ENCODE measurements at places on chromosomes 5 and 9.

GRCh38 chr5:36842087-36842486 lies 34.5 kb upstream of the NIPBL start:
- peaks cover 16% of the 10 kb centered on the region for H3K4me1 ChIP-seq
- no peaks in the 10 kb centered on the region for H3K36me3 ChIP-seq
- no peak overlapping the region for H3K4me3 ChIP-seq
- H3K27me3 ChIP-seq, result peaks cover 2% of the 10 kb centered on the region

- H3K4me3 ChIP-seq, result no peak overlapping the region
- H3K27me3 ChIP-seq, result no peaks in the 10 kb centered on the region
- no peak overlapping the region for H3K27ac ChIP-seq
- DNase-seq, result no peak
- no peaks in the 10 kb centered on the region for H3K4me1 ChIP-seq
- H3K36me3 ChIP-seq, result no peaks in the 10 kb centered on the region
Measured at GRCh38 chr5:129541648-129542251, 81.7 kb downstream of the ADAMTS19 start.

GRCh38 chr5:87572090-87572489 lies 159.4 kb upstream of the CCNH start:
- no peak overlapping the region for H3K4me3 ChIP-seq
- no peaks in the 10 kb centered on the region for H3K27me3 ChIP-seq
- H3K4me1 ChIP-seq, result no peaks in the 10 kb centered on the region

DNA sequence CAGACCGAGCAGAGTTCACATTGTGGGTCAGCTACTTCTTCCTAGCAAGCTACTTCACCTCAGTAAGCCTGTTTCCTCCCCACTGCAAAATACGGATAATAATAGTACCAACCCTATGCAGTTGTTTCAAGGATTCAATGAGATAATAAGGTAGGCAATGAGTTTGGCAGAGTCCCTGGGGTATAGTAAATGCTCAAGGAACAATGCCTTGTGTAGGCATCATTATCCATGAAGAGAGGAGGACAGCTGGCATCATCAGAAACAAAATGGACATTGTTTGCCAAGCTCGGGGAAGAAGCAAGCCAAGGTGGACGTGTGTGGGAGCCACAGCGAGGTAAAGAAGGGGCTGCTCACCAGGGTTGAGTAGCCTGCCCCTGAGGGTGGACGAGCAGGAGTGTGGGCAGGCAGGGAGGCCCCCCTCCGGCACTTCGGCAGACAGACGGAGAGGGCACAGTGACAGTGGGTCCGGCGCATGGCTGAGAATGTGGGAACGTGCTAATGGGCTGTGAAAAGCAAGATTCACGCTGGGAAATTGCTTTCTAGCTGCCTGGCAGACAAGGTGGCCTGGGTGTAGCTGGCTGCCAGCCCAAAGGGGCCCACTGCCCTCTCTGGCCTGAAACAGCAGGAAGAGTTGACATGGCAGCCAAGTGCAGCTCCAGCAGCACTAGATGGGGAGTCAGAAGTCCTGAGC lies 10.1 kb downstream of the CAMK2A start:
- H3K27ac ChIP-seq, result no peak overlapping the region
- DNase-seq, result no peak
- peaks cover 5% of the 10 kb centered on the region for H3K27me3 ChIP-seq
- no peaks in the 10 kb centered on the region for H3K4me1 ChIP-seq
- H3K4me3 ChIP-seq, result no peak overlapping the region

GRCh38 chr5:175226506-175226905 lies 217.5 kb downstream of the DRD1 start:
- no peak overlapping the region for H3K4me3 ChIP-seq
- no peaks in the 10 kb centered on the region for H3K36me3 ChIP-seq
- no peaks in the 10 kb centered on the region for H3K4me1 ChIP-seq
- H3K27ac ChIP-seq, result no peak overlapping the region
- DNase-seq, result no peak

DNA sequence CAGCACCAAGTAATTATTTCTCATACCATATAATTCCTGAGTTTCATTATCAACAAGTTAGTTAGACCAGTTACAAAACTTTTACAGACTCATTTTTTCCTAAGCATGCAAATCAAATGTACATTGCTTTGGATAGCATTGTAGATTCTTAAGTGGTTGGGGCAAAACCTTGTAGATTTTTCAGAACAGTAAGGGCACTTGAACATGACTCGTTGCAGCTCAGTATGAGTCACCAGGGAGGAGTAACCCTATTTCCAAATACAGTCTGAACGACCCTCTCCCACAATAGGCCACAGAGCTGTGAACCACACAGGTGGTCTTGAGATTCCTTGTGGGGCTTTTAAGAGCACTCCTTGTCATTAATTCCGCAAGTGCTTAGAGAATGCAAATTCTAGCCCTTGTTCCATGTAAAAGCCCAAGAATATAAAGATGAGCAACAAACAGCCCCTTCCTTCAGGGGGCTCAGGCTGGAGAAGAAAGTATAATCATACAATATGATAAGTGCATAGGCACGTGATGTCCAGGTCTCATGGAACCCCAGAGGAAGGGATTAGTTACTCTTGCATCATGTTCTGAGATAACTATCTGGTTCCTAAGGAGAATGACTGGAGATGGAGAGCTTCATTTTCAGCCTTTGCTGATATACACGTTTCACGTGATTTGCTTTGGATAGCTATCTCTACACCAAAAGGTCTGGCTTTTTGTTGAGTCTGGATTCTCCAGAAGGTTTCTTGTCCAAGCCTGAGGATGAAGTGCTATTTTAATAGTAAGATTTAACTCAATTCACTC lies 295.7 kb downstream of the KCNN2 start:
- H3K36me3 ChIP-seq, result no peaks in the 10 kb centered on the region
- H3K27me3 ChIP-seq, result no peaks in the 10 kb centered on the region
- no peak for DNase-seq

- no peak for DNase-seq
- no peaks in the 10 kb centered on the region for H3K4me1 ChIP-seq
- H3K4me3 ChIP-seq, result no peak overlapping the region
- no peaks in the 10 kb centered on the region for H3K36me3 ChIP-seq
Measured at GRCh38 chr5:176769911-176770310, 40.4 kb upstream of the UNC5A start.

DNA sequence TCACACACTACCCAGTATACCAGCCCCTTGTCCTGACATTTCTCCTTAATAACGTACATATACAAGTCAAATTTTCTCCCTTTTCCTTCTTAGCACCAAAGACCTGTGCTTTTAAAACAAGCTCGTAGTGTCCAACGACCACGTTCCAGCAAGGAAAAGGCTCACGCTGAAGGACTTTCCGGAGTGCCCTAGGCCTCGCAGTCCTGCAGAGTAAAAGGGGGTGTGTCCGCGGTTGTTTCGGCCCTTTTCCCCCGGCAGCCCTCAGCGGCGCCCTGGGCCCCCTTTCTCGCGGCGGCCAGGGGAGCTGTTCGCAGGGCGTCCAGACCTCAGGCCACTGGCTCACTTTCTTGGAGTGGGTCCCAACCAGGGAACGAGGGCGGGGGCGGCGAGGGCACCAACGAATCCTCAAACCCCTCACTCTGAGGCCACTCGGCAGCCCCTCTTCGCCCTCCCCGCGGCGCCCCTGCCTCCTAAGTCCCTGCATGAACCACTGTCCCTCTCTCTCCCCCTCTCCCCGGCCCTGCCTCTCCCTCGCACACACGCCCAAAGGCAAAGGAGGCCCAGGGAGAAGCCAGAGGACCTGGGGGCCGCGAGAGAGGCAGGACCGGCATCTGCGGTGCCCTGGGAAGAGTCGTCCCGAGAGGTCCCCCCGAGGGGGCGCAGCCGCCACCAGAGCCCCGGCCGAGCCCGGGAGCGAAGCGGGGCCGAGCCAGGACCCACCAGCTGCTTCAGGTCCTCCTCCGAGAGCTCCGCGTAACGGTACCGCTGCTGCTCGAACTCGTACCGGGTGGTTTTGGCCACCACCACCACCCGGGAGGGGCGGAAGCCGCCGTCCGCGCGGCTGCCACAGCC lies 720 bp downstream of the NADK2 start:
- H3K27me3 ChIP-seq, result no peaks in the 10 kb centered on the region
- peaks cover 5% of the 10 kb centered on the region for H3K36me3 ChIP-seq

DNA sequence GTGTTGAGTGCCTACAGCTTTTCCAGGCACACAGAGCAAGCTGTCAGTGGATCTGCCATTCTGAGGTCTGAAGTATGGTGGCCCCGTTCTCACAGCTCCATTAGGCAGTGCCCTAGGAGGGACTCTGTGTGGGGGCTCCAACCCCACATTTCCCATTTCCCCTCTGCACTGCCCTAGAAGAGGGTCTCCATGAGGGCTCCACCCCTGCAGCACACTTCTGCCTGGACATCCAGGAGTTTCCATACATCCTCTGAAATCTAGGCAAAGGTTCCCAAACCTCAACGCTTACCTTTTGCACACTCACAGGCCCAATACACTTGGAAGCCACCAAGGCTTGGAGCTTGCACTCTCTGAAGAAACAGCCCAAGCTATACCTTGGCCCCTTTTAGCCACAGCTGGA lies 131.3 kb downstream of the DEPDC1B start:
- no peaks in the 10 kb centered on the region for H3K4me1 ChIP-seq
- no peaks in the 10 kb centered on the region for H3K36me3 ChIP-seq
- no peak overlapping the region for H3K27ac ChIP-seq
- DNase-seq, result no peak
- no peaks in the 10 kb centered on the region for H3K27me3 ChIP-seq

- H3K4me1 ChIP-seq, result peaks cover 9% of the 10 kb centered on the region
- DNase-seq, result no peak
- H3K27me3 ChIP-seq, result peaks cover 36% of the 10 kb centered on the region
- H3K36me3 ChIP-seq, result no peaks in the 10 kb centered on the region
Measured at GRCh38 chr5:149273950-149274349, 2.3 kb downstream of the AFAP1L1 start.

DNA sequence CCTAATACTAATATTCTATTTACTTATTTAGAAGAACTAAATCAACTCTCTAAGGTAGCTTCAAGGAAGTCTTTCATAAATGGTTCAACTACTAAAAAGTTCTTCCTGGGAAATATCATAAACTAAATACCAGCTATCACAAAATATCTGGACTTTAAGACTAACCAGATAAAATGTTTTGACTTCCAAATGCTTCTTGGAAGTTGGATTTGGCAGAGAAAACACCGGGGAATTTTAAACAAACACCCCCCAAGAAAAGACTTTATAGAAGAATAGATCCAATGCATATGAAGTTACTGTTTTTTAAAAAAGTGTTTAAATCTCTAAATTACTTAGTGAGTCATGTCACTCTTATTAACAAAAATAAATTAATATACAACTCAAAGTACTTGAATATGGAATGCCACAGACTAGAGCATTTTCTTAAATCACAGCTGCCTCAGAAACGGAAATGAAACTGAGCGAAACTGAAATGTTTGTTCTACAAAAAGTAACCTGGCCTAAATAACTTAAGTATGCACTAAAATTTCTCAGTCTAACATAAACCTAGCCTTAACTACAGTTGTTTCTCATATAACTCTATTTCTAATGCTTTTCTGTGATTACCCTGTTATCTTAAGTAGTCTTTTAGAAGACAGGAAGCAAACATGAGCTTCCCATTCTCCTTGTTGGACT lies 6.8 kb downstream of the ABCA1 start:
- H3K36me3 ChIP-seq, result no peaks in the 10 kb centered on the region
- H3K27me3 ChIP-seq, result peaks cover 13% of the 10 kb centered on the region
- DNase-seq, result no peak
- H3K27ac ChIP-seq, result no peak overlapping the region
- H3K4me1 ChIP-seq, result peaks cover 10% of the 10 kb centered on the region

GRCh38 chr9:561427-561826 lies 280.1 kb upstream of the DMRT1 start:
- no peak overlapping the region for H3K4me3 ChIP-seq
- no peak overlapping the region for H3K27ac ChIP-seq
- H3K4me1 ChIP-seq, result peaks cover 8% of the 10 kb centered on the region
- peaks cover 2% of the 10 kb centered on the region for H3K27me3 ChIP-seq
- H3K36me3 ChIP-seq, result no peaks in the 10 kb centered on the region
- DNase-seq, result no peak

DNA sequence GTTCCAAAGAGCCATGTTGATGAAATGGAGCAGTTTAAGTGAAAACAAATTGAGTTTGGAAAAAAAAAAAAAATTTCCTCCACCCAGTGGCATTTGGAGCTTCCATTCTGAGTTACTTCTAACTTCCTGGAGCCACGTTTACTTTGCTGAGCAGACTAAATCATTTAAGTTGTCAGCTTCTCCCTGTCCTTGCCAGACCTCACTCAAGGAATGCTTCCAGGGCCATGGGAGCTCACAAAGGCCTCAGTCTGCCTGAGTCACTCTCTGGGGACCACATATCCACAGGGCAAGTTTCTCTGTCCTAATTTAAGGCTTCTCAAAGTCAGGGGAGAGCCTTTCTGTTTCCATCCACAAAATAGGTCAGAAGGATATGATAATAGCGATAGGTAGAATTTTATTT lies 210.3 kb upstream of the TNC start:
- H3K27ac ChIP-seq, result no peak overlapping the region
- H3K27me3 ChIP-seq, result peaks cover 8% of the 10 kb centered on the region
- no peaks in the 10 kb centered on the region for H3K4me1 ChIP-seq
- H3K4me3 ChIP-seq, result no peak overlapping the region
- H3K36me3 ChIP-seq, result no peaks in the 10 kb centered on the region
- DNase-seq, result no peak

DNA sequence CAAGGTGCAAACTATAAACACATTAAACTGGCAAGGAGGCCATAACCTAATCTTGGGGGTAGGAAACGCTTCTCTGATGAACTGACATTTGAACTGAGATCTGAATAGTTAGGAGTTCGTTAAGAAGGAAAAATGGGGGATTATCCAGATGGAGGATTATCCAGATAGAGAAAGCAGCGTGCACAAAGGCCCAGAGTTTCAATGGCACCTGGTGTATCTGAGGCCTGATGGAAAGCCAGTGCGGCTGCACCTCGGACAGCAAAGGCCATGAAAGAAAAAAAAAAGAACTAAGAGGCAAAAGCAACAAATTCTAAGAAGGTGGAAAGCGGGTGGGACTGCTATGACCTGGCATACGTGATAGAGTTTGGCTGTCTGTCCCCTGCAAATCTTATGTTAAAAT lies 13.0 kb upstream of the CTNNAL1 start:
- no peaks in the 10 kb centered on the region for H3K27me3 ChIP-seq
- no peak overlapping the region for H3K27ac ChIP-seq
- peaks cover 11% of the 10 kb centered on the region for H3K36me3 ChIP-seq

DNA sequence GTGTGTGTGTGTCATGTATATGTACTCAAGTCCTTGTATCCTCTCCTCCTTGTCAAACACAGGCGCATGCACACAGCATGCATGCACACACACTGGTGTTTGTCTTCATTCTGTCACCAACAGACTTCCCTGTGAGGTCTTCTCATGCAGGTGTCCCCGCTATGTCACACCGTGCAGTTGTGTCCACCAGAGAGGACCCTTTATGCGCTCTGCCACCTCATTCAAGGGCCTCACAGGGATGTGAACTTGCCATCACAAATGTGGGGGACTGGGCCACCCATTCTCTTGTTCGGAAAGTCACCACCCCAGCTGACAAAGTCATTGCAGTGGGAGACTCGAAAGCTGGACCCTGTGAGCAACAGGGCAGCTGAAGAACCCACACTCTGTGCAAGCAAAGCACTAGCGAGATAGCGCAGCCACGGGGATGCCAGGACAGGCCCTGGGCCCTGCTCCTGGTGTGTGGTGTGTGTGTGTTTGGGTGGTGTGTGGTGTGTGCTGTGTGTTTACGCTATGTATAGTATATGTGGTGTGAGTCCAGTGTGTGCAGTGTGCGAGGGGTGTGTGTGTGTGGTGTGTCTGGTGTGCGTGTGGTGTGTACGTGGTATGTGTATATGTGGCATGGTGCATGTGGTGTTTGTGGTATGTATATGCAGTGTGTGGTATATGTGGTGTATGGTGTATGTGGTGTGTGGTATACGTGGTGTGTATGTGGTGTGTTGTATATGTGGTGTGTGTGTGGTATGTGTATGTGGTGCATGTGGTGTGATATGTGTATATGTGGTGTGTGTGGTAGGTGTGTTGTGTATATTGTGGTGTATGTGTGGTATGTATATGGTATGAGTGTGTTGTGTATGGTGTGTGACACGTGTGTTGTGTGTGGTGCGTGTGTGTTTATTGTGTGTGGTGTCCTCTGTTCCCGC lies 30.9 kb upstream of the NXNL2 start:
- peaks cover 4% of the 10 kb centered on the region for H3K27me3 ChIP-seq
- H3K36me3 ChIP-seq, result no peaks in the 10 kb centered on the region
- DNase-seq, result no peak
- H3K4me1 ChIP-seq, result no peaks in the 10 kb centered on the region
- no peak overlapping the region for H3K27ac ChIP-seq

Data from activated naive CD8-positive, alpha-beta T cell treated with anti-CD3 and anti-CD28 coated beads, Interleukin-2, amount 50 U/mL, for 24 hours (primary cell).